CD4-positive, alpha-beta T cell treated with Interleukin-1 beta for 1 hour (primary cell): ENCODE measurements at places on chromosomes 2 and 18.

- DNase-seq: no peak
Observed at GRCh38 chr2:224650815-224651439, 65.2 kb downstream of the CCDC195 start.

- DNase-seq: no peak
Observed at GRCh38 chr2:28635191-28635611, 116.4 kb upstream of the PPP1CB start.

DNA sequence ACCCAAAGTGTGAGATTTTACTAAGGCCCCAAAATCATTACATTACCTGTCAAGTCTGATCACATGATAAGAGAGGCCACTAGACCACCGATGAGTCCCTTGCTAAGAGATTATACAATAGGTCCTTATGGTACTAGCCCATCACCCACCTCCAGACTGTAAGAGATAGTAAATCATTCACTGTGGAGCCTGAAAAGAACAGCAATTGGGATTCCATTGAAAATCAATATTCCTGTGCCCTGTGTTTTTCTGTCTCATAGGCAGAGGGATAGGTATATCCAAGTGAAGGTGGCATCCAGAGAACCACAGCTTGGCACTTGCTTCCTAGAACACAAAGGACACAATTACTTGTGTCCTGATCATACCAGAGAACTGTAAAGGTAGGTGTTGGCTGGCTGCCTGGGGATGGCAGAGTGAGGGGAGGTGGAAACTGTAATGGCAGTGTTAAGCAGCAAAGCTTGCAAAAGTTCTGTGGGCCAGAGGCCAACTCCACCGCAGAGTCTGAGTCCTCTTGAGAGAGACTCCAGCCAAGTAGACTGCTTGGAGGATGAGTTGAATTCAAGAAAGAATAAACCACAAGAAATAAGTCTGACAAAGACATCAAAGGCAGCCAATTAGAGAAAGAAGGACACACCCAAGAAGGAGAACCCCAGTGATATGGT, 102.0 kb upstream of the PIEZO2 start:
- DNase-seq: no peak

- no peak for DNase-seq
Observed at GRCh38 chr2:154670083-154670482, 28.4 kb upstream of the KCNJ3 start.

DNA sequence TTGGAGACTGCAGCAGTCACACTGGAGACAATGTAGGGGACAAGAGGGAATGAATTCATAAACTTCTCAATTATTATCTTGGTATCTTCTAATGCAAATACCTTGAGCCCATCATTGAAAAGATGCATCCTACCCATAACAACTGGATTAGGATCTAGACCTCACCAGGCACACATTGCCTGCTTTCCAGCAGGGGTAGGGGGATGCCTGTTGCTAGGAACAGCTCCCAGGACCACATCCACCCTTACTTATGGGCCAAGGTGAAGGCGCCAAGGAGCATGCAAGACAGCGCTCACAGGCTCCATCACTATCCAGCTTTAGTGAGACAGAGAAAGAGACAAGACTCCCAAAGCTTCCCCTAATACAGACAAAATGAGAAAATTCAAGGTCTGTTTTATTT, 24.4 kb downstream of the KCTD1 start:
- DNase-seq: no peak

GRCh38 chr2:189144700-189145211, 34.8 kb downstream of the COL5A2 start:
- no peak for DNase-seq

GRCh38 chr2:54845514-54845913, 122.1 kb downstream of the EML6 start:
- DNase-seq: no peak

DNA sequence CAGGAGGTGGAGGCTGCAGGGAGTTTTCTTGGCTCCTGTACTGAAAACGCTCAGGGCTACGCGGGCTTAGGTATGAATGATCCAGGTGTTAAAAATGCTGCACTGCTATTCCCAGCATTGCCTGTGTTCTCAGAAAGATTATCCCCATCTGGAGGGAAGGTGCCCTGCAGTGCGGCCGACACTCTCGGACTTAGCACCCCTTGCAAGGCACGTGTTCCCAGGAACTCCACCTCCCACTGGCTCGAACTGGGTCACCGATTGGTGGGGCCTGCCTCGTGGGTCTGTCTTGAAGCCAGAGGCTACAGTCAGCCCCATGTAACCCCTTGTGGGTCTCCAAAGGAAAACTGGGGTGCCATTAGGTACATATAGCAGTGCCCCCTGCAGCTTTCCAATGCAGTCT, 25.7 kb downstream of the ANO7 start:
- DNase-seq: no peak

DNA sequence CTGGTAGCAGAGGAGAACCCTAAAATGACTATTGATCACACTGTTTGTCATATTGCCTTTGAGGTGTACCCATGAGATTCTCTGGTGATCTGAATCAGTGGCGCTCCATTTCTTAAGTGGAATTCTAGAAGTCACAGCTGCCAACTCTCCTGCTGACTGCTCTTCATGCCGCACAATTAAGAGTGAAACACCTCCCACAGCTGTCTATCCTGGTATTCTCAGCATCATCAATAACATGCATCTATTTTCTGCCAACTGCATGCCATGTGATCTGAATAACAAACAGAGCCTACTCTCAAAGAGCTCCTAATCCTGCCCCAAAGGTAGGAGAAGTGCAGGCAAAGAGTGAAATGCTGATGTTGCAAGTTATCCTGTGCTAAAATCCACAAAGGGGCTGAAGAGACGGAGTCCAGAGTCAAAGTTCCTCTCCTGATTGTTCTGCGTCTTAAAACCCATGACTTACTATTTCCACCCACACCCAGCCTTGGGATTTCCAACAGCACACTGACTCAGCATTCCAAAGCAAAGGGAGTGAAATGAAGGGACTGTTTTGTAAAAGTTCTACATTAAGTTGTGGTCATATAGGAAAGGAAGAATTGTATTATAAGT, 13.7 kb upstream of the DAPL1 start:
- DNase-seq: no peak

DNA sequence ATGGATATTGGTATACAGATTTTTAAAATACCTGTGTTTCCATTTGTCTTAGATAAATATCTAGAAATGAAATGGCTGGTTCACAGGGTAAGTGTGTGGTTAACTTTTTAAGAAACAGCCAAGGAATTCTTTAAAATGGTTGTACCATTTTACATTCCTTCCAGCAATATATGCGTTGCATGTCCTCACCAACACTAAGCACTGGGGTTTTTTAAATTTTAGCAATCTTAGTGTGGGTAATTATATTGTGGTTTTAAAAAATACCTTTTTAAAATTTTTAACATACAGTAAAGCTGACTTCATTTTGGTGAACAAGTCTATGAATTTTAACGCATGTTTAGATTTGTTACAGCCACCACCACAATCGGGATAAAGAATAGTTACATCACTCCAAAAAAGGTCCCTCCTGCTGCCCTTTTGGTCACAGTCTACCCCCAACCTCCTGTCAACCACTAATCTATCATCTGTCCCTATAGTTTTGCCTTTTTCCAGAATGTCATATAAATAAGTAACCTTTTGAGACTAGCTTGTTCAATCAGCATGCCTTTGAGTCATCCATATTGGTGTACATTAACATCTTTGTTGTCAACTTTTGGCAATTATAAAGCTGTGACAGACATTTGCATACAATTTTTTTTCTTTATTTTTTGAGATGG, 128.1 kb upstream of the MSTN start:
- no peak for DNase-seq

- no peak for DNase-seq
Observed at GRCh38 chr2:202695166-202695565, 60.4 kb downstream of the FAM117B start.

- DNase-seq: no peak
Observed at GRCh38 chr2:219404291-219404910, 13.8 kb upstream of the DES start.

- no peak for DNase-seq
Observed at GRCh38 chr2:135557530-135557929, 26.2 kb downstream of the R3HDM1 start.

- DNase-seq: no peak
Observed at GRCh38 chr2:210895132-210895531, 338.7 kb downstream of the CPS1 start.

DNA sequence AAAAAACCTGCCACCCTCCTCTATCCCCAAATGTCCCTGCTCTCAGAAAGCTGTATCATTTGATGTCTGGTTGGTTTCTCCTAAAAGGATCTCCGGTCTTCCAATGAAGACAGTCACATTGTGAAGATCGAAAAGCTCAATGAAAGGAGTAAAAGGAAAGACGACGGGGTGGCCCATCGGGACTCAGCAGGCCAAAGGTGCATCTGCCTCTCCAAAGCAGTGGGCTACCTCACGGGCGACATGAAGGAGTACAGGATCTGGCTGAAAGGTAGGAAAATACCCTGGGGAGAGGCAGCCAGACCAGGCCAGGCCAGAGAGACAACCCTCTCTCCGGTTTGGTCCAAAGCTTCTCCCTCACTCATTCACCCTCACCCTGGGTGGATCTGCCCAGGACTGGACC, 10.3 kb downstream of the SLC14A2 start:
- no peak for DNase-seq

GRCh38 chr2:134283661-134284060, 29.8 kb downstream of the MGAT5 start:
- DNase-seq: no peak

GRCh38 chr2:214902286-214902685, 92.8 kb upstream of the BARD1 start:
- DNase-seq: no peak

GRCh38 chr2:52970642-52971041, 797.0 kb upstream of the CHAC2 start:
- no peak for DNase-seq

- no peak for DNase-seq
Observed at GRCh38 chr2:103525756-103526155, 763.9 kb downstream of the TMEM182 start.

DNA sequence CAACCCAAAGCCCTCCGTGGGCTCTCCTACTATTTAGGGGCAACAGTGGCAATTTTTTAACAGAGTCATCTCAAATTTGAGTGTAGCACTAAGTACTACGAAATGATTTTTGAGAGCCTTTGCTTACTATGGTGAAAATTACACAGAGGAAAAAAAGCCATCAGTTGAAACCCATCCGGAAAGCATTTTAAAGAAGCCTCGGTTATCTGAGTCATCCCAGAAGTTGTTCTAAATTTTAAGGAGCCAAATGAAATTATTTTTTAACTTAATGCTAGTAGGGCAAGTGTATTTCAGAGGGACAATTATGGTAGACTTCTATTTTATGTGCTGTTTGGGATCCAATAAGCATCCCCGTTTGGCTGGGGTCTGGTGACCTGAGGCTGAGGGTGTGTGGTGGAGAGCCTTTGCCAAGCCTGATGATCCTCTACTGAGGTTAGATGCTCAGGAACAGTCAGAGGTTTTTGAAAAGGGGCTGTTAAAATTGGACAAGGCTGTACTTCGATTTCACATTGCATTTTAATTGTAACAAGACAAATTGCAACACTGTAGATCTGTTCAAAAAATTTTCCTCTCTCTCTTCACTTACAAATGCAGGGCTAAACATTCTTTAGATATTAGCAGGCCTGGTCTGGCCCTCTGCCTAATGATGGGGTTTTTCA, 47.0 kb downstream of the RAPGEF4 start:
- DNase-seq: no peak

DNA sequence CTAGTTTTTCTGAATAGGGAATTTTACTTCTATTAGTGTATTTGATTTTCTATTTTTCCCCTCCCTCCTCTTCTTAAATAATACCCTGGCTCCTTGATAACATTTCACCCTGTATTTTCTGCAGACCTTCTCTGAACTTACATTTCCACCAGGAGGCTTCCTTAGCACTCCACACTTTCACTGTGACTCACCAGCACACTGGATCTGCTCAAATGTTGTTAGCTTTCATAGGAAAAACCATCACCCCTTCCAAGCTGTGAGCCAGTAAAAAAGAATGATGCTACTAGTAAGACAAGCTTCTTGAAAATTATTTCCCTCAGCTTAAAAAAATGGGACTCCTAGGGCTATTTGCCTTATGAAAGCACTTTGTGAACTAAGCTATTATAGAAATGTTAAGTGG, 16.1 kb downstream of the SUPT7L start:
- no peak for DNase-seq

DNA sequence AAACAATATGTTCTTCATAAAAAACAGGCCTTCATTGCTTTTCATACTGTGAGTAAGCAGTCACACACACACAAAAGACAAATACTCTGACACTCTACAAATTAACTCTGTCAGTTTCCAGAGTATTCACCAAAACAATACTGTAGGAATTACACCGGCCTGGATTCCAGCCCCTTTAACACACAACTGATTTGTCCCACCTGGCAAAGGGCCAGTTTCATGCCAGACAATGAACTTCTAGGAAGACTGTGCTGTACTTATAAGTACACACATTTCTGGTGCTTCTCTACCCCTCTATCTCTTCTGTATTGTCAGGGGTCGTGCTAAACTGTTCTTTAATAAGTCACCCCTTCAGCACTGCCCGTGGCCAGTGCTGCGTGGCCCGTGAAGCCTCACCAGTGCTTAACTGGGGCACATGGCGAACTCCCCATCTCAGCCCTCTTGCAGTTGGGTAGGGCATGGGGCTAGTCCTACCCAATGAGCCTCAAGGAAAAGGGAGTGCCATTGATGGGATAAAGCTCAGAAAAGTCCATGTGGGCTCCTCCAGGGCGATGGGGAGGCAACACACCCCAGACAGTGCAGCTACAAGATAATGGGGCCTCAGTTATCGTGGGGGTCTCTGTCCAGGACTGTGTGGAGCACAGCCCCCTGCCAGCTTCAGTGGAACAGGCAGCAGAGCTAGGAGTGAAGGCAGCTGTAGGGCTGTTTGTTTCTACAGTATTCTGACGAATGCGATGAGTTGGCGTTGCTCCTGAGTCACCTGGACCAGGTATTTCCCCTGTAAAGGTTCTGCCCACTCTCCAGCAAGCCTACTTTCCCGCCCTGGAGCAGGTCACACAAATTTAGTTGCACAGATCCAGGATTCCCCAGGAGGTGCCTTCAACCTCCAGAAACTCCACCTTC, 99.0 kb downstream of the SP3 start:
- no peak for DNase-seq

GRCh38 chr18:9690418-9691188, 17.5 kb upstream of the RAB31 start:
- no peak for DNase-seq

GRCh38 chr2:39621596-39621995, 44.1 kb upstream of the TMEM178A start:
- no peak for DNase-seq

DNA sequence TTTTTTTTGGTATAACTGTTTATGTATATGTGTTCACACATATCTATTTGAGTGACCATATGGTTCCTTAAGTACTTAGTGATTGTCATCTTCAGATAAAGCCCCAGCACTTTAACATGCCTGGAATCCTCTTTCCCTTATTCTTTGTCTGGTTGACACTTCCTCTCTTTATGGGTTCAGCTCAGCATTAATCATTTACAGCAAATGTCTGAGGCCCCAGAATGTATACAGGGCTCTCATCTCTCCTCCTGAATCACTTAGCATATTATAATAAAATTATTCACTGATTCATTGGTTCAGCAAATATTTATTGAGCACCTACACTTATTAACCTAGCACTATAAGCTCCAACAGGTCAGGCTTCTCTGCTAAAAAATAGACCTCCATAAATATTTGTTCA, 43.5 kb upstream of the CD28 start:
- DNase-seq: no peak
